GM13977 (cell line): ENCODE measurements at places on chromosomes 4 and X.
A peak's percentile ranks its signal among the peaks of the same experiment; 100 is the strongest.

DNA sequence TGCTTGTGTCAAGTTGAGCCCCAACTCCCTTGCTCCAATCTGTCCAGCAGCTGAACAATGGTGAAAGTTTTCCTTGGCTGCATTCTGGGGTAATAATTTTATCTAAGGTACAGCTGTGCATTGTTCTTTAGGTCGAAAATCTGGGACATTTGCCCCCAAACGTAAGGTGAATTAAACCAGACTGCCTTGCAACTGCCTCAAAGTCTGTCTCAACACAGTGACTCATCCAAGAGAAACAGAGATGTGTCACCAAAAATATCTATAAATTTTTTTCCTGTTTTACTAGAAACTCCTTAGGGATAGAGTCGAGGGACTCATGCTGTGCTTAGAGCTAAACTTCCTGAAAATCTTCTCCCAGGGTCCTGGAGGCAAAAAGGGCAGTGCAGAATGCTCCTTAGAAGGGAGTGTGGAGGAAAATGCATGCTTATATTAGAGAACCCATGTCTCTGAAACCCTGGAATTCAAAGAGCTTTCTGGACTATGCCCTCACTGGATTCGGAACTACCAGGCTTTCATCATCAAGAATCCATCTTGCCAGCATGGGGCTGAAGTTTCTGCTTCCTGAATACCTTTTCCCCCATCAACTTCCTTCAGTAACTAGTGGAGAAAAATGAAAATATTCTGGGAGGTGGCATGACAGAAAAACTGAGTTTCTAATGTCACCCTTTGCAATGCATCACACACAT, 115.7 kb downstream of the PALLD start:
- DNase-seq = no peak

DNA sequence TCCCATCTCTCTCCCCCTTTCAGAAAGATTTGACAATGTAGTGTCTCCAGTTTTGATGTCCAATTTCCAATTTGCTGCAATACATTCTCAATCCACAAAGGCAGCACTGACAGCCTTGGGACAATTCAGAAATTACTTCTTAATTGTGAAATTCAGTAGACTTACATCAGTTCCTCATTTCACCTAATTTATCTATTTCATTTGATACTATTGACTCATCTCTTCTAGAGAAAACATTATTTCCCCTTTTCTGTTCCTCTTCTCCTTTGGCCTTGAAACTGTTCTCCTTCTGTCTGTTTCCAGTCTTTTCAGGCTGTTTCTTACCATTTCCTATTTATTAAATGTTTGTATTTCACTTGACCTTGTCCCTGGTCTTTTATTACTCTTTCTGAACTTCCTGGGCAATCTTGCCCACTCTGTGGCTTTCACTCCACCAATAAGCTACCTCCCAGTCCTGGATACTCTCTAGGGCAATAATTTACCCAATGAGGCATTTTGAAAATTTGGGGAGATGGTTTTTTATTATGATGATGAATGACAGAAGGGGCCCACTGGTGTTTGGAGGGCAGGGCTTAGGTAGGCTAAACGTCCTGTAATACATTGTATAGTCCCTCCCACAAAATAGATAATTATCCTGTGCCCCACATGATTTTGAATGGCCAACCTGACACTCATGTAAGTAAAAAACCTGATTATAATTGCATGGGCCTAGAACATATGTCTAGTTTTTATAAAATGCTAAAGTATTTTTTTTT, 498.0 kb upstream of the BOD1L1 start:
- peak; percentile 1 for DNase-seq

DNA sequence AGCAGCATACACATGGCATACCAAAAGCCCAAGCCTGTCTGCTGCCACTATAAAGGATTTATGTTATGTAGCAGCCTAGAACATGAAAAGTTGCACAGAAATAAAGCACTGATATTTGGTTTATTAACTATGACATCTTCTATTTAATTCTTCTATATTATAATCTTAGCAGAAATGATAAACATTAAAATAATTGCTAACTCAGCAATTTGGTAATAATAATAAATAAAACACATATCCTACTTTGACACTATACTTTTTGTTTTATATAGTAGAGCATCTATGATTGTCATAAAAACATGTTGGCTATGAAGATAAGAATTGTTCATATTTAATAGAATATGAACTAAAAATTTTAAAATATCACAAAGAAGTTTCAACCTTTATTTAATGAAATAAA, 1733.3 kb upstream of the IGFBP7 start:
- DNase-seq = no peak

GRCh38 chr4:18194278-18194677, 172.7 kb upstream of the LCORL start:
- no peak for DNase-seq

- DNase-seq = no peak
Measured at GRCh38 chr4:127240764-127241105, 392.0 kb upstream of the INTU start.

- no peak for DNase-seq
Measured at GRCh38 chr4:177483271-177483670, 41.0 kb upstream of the AGA start.

DNA sequence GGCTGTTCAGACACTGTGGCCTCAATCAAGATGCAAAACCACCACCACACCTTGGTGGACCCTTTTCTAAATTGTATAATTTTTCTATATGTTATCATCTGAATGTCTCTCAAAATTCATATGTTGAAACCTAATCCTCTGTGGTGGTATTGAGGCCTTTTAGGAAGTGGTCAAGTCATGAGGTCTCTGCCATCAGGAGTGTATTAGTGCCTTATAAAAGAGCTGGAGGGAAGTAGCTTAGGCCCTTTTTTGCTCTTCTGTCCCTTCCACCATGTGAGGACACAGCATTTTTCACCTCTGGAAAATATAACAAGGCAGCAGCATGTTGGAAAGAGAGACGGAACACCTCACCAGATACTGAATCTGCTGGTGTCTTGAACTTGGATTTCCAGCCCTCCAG, 30.5 kb upstream of the DKK2 start:
- no peak for DNase-seq

DNA sequence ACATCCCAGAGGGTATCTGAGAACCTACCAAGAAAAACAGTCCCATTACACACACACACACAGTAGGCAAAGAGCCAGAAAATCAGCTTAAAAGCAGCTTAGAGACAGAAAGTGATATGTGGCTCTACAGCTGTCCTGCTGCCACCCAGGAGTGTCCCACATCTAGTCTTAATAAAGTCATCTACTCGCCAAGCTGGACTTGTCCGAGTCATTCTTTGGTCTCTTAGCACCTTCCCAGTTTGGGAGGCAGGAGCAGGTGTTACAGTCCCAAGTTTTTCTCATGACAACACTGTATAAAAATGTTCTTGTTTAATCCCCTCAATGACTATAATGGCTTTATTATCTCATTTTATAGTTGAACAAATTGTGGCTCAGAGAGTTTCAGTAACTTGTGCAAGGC, 252.5 kb upstream of the CASK start:
- DNase-seq = no peak

- peak; percentile 9 for DNase-seq
Measured at GRCh38 chrX:68947882-68948605, 119.2 kb downstream of the EFNB1 start.

GRCh38 chr4:159946983-159947615, 844.2 kb downstream of the RAPGEF2 start:
- peak; percentile 41 for DNase-seq

- no peak for DNase-seq
Measured at GRCh38 chr4:77669946-77670590, 64.4 kb downstream of the CXCL13 start.

DNA sequence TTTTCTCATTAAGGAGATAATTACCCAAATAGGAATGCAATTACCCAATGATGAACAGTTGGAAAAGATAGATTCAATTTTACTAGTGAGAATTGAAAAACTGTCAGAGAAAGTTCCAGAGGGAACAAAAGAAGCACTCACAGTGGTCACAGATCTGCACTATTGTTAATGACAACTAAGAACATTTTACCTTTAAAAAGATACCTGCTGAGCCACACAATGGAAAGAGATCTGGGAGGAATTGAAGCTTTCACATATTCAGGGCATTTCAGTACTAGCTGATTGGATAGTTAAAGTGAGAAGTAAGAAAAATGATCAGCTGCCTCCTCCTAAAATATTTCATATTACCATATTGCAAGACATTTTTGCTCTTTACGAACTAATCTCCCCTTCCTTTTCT, 1822.2 kb downstream of the STIM2 start:
- DNase-seq = no peak

- DNase-seq = no peak
Measured at GRCh38 chr4:5125321-5125720, 74.0 kb downstream of the STK32B start.

DNA sequence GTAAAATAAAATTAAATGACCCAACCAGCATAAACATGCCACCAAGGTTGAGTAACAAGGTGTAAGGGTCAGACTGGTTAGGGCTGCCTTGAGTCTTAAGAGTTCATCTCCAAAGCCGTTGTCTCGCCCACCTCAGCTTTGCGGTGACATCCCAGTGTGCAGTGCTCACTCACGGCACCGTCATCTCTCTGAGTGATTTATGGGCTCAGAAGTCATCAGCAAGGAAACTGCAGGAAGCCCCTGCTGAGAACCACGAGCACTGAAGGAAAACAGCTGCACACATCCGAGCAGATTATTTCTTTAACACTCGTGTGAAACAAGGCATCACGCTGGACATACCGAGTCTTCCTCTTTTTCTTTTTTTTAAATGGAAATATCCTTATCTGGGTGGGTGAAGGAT, 411.1 kb downstream of the TRIML1 start:
- DNase-seq = no peak

GRCh38 chr4:26729027-26729426, 131.6 kb upstream of the STIM2 start:
- no peak for DNase-seq

- DNase-seq = no peak
Measured at GRCh38 chr4:25330335-25330734, 17.8 kb downstream of the ZCCHC4 start.

GRCh38 chr4:101160792-101161592, 186.3 kb downstream of the PPP3CA start:
- DNase-seq = no peak

- no peak for DNase-seq
Measured at GRCh38 chr4:1643971-1644735, 40.0 kb downstream of the FAM53A start.

- peak; percentile 42 for DNase-seq
Measured at GRCh38 chr4:109559625-109559982, 442 bp upstream of the MCUB start.

GRCh38 chr4:1746265-1746691, 25.0 kb downstream of the TACC3 start:
- peak; percentile 89 for DNase-seq

DNA sequence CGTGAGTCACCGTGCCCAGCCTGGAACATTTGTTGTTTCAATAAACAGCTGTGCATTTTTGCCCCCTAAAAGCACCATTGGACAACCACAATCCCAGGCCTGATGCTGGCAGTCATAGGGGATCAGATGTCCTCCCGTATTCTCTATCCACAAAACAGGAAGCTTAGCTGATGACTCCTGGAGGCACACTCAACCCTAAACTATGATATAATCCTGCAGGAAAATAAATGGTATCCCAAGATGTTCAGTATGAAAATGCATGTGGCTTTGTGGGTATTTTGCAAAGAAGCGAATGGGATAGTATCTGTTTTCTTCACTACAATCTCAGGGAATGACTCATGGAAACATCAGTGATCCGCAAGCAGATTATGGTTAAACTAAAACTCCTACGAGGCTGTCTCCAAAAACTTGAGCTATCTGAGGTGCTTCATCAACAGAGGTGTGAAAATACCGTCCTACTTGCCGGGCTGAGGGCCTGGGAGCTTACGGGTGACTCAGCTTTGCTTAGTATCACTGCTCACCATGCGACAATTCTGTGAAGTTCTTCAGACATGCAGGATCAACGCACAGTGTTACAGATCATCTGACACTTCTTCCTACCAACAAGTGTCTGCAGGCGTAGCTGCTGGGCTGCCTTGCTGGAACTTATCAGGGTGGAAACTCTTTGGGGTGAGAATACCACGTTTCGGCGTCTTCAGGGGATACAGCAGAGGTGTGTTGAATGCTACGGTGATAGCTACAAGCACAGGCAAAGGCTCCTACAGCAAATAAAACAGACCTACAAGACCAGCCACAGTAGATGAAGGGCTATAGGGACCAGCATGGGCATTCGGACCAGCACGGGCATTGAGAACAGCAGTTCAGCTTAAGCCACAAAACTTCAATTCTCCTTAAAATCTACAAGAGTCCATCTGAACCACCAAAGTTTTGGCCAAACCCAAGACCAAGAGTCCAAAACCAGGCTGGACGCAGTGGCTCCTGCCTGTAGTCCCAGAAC, 148.5 kb downstream of the DHRSX start:
- DNase-seq = no peak

GRCh38 chr4:93396272-93396671, 432.3 kb upstream of the ATOH1 start:
- no peak for DNase-seq

DNA sequence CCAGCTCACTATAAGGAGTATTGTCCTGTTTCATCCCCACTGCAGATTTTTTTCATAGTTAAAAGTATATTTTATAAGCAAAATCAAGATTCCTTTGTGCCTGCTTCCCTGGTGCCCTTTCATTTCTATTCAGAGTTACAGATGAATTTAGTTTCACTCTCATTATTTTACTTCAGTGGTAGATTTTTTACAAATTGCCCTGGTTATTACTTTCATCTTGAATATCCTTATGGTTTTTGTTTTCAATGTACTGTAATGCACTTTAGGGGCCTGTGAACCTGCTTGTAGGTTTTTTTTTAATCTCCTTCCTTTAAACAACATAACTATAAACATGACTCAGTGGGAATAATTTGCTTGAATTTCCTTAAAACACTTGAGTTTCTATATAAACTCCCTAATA, 126.8 kb downstream of the GPR143 start:
- no peak for DNase-seq

DNA sequence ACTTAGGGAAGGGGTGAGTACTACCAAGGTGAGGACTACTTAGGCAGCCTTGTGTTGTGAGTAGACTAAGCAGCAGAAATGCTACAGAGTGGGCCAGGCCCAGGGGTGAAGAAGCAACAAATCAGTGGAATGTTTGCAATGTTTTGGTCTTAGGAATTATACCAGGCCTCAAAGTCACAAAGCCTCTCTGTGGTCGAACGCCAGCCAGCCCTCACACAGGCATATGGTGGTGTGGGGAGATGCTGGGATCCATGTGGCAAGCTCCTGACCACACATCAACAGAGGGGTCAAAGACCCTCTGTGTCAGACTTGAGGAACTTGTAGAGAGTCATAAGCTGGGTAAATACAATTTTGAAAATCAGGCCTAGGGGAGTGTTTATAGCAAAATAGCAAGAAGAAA, 153.8 kb upstream of the KLF3 start:
- DNase-seq = no peak

GRCh38 chrX:118574666-118575065, 79.1 kb downstream of the DOCK11 start:
- no peak for DNase-seq

- DNase-seq = no peak
Measured at GRCh38 chr4:74805601-74806000, 11.3 kb upstream of the BTC start.

DNA sequence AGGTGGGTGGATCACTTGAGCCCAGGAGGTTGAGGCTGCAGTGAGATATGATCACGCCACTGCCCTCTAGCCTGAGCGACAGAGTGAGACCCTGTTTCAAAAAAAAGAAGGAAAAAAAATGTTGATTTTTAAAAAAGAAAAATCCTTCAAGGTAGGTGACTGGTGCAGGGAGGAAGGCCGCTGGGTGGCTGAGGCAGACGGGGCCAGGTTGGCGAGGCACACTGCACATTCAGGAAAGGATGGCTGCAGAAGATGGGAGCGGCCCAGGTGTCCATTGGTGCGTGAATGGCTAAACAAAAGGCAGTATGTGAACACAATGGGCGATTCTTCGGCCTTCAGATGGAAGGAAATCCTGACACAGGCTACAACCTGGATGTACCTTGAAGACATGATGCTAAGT, 30.4 kb downstream of the DCTD start:
- DNase-seq = no peak

- DNase-seq = no peak
Measured at GRCh38 chrX:103716962-103717361, 6.3 kb downstream of the TMEM31 start.
